B cell (primary cell): ENCODE measurements at places on chromosomes 11 and 22. TPM values are rescaled to one million over a fixed set of nuclear protein-coding genes. Genes with fewer than 3 reads are reported as not detected.

Gene PLET1
- polyA plus RNA-seq, result not detected in 2 replicates

Gene BTBD18
- polyA plus RNA-seq, result 0.04 TPM in 1 of 2 replicates, not detected in the other

Gene UCP3
- polyA plus RNA-seq, result 6.3 and 8.9 TPM in 2 replicates

Gene STIM1
- polyA plus RNA-seq, result 59.4 and 59.8 TPM in 2 replicates

Gene ZNF202
- 17.0 and 17.9 TPM in 2 replicates for polyA plus RNA-seq

Gene OMP
- not detected in 2 replicates for polyA plus RNA-seq

Gene C1QTNF5
- polyA plus RNA-seq, result not detected in 2 replicates

Gene SMCO4
- 1.3 and 5.1 TPM in 2 replicates for polyA plus RNA-seq

Gene DRAP1
- polyA plus RNA-seq, result 83.9 and 90.2 TPM in 2 replicates

Gene HTR3A
- 5.6 and 8.1 TPM in 2 replicates for polyA plus RNA-seq

Gene FZD4
- polyA plus RNA-seq, result 0.01 and 0.03 TPM in 2 replicates

Gene MYO18B
- 0.01 TPM in 1 of 2 replicates, not detected in the other for polyA plus RNA-seq

Gene SEC14L6
- not detected in 2 replicates for polyA plus RNA-seq

Gene GRAMD4
- 17.0 and 33.6 TPM in 2 replicates for polyA plus RNA-seq

Gene HSPB2
- not detected in 2 replicates for polyA plus RNA-seq

Gene MDK
- polyA plus RNA-seq, result 1.2 and 1.5 TPM in 2 replicates

Gene PAMR1
- polyA plus RNA-seq, result not detected in 2 replicates

Gene LDHAL6A
- polyA plus RNA-seq, result 0.12 TPM in 1 of 2 replicates, not detected in the other

Gene FGF19
- not detected in 2 replicates for polyA plus RNA-seq

Gene TREH
- polyA plus RNA-seq, result not detected in 2 replicates
